ENCODE measurements at places on chromosomes 12 and 14.

DNA sequence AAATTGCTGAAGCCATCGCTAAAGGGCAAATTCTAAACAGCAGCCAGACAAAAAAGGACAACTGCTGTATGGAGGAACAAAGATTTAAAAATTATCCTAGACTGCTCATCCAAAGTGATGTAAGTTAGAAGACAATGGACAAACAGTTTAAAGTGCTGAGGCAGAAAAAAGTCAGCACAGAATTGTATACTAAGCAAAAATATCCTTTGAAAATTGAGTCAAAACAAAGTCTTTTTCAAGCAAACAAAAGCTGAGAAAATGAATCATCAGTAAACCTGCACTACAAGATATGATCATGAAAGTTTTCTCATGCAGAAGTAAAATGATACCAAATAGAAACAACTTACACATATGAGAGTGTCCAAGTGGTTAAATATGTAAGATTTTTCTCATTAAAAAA lies 43.6 kb downstream of the EML5 start:
- DNase-seq: no peak

- no peak for DNase-seq
Measured at GRCh38 chr12:111173836-111174235, 195.1 kb downstream of the PHETA1 start.

- DNase-seq: no peak
Measured at GRCh38 chr12:3537719-3538465, 46.9 kb downstream of the PRMT8 start.

DNA sequence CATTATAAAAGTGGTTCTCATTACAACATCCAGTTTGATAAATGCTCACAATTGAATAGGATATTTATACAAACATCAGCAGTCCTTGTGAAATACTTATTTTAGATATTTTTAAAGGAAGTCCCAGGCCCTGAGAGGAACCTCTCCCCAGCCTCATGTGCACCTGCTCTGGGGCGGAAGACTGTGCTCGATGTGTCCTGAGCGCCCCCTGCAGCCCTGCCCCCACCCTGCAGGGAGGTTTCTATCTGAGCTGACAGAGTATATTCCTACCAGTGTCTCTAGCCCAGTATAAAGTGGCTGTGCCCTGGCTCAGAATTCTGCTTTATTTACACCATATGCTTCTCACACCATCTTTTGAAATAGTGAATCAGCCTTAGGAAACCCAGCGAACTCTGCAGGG lies 1349.1 kb downstream of the TMEM121 start:
- no peak for DNase-seq

GRCh38 chr12:85564786-85565185 lies 271.4 kb downstream of the RASSF9 start:
- DNase-seq: no peak

- DNase-seq: no peak
Measured at GRCh38 chr12:5437589-5437988, 5.7 kb downstream of the NTF3 start.

GRCh38 chr14:105212541-105213300 lies 31.6 kb upstream of the NUDT14 start:
- no peak for DNase-seq

DNA sequence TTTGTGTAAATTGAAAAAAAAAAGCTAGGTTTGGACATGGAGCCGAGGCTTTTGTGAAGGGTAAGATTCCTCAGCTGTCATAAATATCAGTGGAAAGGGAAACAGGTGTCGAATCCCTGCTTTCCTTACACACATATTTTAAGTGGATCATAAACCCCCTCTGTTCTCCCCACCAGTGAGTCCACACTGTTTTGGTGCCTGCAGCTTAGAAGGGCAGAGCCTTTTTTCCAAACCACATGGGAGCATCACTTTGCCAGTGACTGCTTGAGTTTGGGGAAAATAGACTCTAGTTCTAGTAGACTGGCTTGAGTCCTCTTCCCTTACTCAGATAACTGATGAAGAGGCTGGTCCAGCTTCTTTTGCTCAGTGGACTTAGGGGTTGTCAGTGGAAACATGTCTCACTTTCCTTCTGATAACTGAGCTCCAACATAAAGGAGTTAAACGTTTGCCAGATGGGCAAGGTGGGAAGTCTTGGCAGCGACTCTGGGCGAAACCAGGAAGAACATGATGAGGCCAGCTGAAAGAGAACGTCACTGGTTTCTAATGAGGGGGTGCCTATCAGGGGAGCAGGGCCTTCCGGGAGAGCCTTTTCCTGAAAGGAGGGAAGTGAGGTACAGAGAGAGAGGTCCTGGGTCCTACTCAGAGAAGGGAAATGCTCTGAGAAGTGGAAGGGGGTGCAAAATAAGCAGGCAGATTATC lies 168.1 kb upstream of the PARP11 start:
- no peak for DNase-seq

- DNase-seq: no peak
Measured at GRCh38 chr14:75515629-75515996, 6.7 kb upstream of the BATF start.

GRCh38 chr12:75820848-75821578 lies 210.6 kb downstream of the PHLDA1 start:
- no peak for DNase-seq

- DNase-seq: no peak
Measured at GRCh38 chr12:107144990-107145389, 51.6 kb upstream of the CRY1 start.
